ENCODE measurements at places on chromosomes 7 and 10. TPM values are rescaled to one million over a fixed set of nuclear protein-coding genes. Genes with fewer than 3 reads are reported as not detected.

Gene FAM25C
- total RNA-seq = not detected

Gene TAS2R4
- total RNA-seq = 0.23 TPM

Gene SLC13A1
- not detected for total RNA-seq

Gene CREB5
- 1.3 TPM for total RNA-seq

Gene HTR5A
- not detected for total RNA-seq

Gene MMD2
- total RNA-seq = not detected
